ENCODE measurements at places on chromosomes 3 and 15.
A peak's percentile ranks its signal among the peaks of the same experiment; 100 is the strongest.

DNA sequence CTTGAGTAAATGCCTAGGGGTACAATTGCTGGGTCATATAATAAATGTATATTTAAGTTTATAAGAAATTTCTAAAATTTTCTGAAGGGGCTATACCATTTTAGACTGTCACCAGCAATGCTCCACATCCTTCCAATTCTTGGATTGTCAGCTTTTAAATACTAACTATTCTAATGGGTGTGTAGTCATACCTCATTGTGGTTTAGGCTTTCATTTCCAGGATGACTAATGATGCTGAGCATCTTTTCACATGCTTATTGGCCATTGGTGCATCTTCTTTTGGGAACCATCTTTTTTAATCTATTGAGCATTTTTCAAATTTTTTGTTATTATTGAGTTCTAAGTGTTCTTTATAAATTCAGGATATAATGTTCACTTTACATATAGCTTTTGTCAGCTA is 52.5 kb upstream of the CORO2B start:
- H3K4me3 ChIP-seq, result no peak overlapping the region
- H3K4me1 ChIP-seq, result peaks cover 9% of the 10 kb centered on the region
- H3K36me3 ChIP-seq, result no peaks in the 10 kb centered on the region
- H3K27ac ChIP-seq, result no peak overlapping the region
- H3K27me3 ChIP-seq, result peaks cover 65% of the 10 kb centered on the region

DNA sequence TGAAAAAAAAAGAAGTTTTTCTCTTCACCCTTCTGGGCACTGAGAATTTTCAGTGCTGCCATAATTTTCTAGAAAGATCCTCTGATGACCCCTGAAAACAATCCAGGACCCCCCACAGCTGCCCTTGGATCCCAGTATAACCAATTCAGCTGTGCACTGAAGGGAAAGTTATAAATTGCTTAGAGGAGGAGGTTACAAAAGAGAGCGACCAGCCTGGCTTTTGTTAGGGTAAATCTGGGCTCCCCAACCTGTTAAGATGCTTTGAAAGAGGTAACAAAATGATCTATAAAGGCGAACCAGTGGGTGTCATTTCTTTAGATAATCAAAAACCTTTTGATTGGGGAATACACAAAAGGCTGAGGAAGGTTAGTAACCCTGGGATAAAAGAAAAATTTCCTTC is 407.9 kb upstream of the ATP11B start:
- H3K36me3 ChIP-seq, result no peaks in the 10 kb centered on the region
- no peak overlapping the region for H3K4me3 ChIP-seq

DNA sequence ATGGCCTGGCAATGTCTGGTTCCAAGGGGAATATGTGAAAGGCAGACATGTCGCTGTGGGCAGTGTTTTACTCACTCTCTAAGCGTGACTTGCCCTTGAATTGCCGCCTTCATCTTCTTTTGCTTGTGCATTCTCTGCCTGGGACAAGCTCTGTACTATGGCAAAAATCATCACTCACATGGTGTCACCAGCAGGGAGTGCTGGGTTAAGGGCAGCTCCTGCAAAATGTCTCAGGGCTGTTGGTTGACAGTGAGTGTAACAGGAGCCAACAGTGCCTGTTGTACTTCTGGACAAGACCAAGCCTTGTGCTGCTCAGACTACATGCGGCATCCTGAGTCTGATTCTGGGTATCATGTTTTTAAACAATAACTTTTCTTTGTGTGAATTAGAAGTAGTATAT is 45.3 kb upstream of the KY start:
- no peak overlapping the region for H3K4me3 ChIP-seq
- H3K4me1 ChIP-seq, result no peaks in the 10 kb centered on the region
- no peak for DNase-seq
- H3K27ac ChIP-seq, result no peak overlapping the region
- H3K36me3 ChIP-seq, result no peaks in the 10 kb centered on the region
- H3K27me3 ChIP-seq, result peaks cover 23% of the 10 kb centered on the region

DNA sequence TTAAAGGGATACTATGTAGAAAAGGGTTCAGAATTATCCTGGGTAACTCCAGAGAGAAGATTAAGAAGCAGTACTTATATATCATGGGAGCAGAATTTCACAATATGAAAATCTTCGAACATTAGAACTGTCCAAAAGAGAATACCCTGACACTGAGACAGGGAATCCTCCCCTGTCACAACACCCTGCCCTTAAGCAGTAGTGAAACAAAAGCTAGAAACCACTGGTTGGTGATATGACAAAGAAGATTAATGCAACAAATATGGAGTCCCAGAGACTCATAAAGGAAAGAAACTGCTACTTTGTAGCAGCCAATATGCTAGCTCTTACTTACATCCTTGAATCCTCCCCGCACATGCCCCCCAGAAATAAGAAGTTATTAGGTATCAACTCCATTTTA is 18.5 kb downstream of the MIX23 start:
- no peak overlapping the region for H3K27ac ChIP-seq
- no peak for DNase-seq
- H3K27me3 ChIP-seq, result no peaks in the 10 kb centered on the region
- H3K4me3 ChIP-seq, result no peak overlapping the region

DNA sequence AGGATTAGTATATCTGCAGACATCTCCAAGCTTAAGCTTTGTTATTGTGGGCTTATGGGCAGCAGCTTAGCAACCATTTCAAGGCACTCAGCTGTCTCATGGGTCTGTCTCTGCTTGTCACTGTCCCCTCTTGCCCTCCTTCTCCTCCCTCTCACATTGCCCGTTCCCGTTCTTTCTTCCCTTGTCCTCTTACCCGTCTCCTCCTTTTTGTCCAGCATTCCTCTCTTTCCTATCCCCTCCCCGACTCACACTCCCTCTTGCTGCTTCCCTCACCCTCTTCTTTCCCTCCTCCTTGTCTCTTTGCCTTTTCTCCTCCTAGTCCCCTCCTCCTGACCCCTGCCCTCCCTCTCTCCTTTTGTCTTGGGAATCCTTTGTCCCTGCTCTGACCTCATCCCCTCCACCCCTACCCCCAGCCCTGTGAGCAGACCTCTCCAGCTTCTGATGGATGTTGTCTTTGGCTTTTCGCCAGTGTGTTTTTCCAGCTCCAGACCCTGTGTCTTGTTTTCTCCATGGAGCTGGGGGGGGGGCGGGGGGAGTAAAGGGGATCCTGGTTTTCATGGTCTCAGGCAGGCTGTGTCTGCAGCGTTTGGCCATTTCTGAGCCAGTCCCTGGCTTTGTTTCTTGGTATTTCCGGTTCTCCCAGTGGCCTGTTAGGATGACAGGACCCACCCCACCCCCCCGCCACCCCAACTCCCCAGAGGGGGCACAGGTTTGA is 47.9 kb upstream of the TRAK1 start:
- H3K27me3 ChIP-seq, result no peaks in the 10 kb centered on the region
- H3K36me3 ChIP-seq, result no peaks in the 10 kb centered on the region
- no peak for DNase-seq
- H3K4me1 ChIP-seq, result peaks cover 34% of the 10 kb centered on the region

GRCh38 chr15:65980824-65981456 is 111.6 kb downstream of the RAB11A start:
- peaks cover 10% of the 10 kb centered on the region for H3K4me1 ChIP-seq
- H3K36me3 ChIP-seq, result no peaks in the 10 kb centered on the region
- no peak for DNase-seq
- peaks cover 31% of the 10 kb centered on the region for H3K27me3 ChIP-seq

DNA sequence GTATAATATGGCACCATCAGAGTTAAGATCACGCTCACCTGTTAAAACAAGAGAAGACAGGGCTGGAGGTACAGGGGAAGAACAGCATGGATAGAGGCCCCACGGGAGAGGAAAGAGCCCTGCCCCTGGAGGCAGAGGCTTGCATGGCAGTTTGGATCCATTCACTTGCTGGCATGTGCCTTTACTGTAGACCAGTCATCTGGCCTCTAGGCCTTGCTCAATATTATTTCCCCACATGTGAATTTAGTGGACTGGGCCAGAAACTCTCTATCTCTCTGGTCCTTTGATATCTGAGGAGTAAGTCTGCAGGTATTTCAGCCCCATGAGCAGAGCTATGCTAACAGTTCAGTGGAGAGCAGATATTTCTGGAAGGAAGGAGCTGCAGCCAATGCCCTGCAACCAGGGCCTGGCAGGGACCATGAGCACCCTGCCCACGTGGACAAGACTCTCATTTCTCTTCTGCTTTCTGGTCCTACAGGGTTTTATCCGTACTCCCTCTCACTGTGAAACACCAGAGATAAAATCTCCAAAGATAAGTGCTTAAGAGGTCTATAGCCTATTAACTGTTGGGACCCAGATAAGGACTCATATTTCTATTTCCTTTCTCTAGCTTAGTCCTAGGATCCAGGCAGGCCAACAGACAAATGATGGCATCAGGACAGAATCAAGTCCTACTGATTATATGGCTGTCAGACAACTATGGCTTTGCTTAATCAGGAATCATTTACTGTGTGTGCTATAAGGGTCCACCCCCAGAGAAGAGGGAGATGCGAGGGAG is 65.0 kb downstream of the CLDN11 start:
- H3K27me3 ChIP-seq, result peaks cover 40% of the 10 kb centered on the region
- H3K27ac ChIP-seq, result no peak overlapping the region
- no peaks in the 10 kb centered on the region for H3K4me1 ChIP-seq

DNA sequence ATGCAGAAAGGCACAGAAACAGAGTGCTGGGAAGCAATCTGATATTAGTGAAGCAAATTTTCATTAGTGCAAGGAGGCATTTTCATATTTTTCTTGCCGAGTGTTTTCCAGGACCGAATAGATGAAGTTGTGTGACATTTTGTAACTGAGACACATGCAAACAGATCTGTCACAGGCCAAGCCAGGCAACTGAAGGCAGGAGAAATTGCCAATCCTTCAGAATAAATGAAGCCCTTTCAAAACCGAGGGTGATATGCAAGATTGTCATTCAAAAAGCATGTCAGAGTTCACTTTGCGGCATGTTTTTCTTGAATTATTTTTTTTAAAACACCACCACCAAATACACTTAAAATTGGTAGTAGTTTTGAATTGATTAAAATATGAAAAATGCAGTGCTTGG is 6.2 kb downstream of the LMOD3 start:
- H3K36me3 ChIP-seq, result no peaks in the 10 kb centered on the region
- DNase-seq, result no peak
- H3K4me3 ChIP-seq, result no peak overlapping the region
- no peak overlapping the region for H3K27ac ChIP-seq
- H3K4me1 ChIP-seq, result peaks cover under 1% of the 10 kb centered on the region
- no peaks in the 10 kb centered on the region for H3K27me3 ChIP-seq

DNA sequence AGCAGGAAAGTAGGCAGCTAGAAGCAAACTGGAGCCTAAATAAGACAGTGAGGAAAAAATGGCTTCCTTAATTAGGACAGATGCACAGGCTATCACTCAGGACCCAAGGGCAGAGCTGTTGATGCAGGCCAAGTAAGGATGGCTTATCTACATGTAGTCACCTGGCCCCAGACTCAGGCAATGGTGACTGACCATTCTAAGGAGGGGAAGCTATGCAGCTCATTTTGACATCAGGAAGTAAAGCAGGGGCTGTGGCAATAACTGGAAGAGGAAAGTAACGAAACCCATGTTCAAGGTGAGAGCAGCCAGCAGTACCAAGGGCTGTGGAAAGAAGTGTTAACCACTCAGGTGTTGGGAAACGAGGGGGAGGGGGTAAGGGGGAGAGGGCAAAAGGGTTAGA is 16.2 kb downstream of the ACAD11 start:
- H3K27ac ChIP-seq, result no peak overlapping the region
- DNase-seq, result no peak
- H3K4me3 ChIP-seq, result no peak overlapping the region
- peaks cover 5% of the 10 kb centered on the region for H3K4me1 ChIP-seq
- no peaks in the 10 kb centered on the region for H3K27me3 ChIP-seq
- peaks cover 13% of the 10 kb centered on the region for H3K36me3 ChIP-seq

DNA sequence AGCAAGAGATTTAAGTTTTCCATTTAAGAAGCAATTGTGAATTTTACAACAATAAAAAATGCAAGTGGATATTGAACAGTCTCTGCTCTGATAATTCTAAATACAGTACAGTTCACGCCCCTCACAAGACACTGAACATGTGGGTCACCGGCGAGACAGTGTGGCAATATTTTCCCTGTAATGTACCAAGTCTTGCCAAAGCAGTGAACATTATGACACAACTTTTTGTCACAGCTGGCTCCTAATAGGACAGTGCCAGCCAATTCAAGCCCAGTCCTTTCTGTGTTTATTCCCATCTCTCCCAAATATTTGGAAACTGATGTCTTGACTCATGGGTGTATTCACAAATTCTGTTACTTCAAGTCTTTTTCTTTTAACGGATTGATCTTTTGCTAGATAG is 62.3 kb downstream of the PPARG start:
- H3K27ac ChIP-seq, result no peak overlapping the region
- H3K4me1 ChIP-seq, result no peaks in the 10 kb centered on the region

- no peak for DNase-seq
- H3K36me3 ChIP-seq, result no peaks in the 10 kb centered on the region
- H3K27me3 ChIP-seq, result no peaks in the 10 kb centered on the region
- peak overlapping the region; percentile 76 for H3K4me3 ChIP-seq
Observed at GRCh38 chr3:17749281-17749680, 6.8 kb upstream of the TBC1D5 start.

GRCh38 chr3:60854791-60855190 is 396.5 kb downstream of the FHIT start:
- H3K27ac ChIP-seq, result no peak overlapping the region
- no peaks in the 10 kb centered on the region for H3K36me3 ChIP-seq
- DNase-seq, result no peak

DNA sequence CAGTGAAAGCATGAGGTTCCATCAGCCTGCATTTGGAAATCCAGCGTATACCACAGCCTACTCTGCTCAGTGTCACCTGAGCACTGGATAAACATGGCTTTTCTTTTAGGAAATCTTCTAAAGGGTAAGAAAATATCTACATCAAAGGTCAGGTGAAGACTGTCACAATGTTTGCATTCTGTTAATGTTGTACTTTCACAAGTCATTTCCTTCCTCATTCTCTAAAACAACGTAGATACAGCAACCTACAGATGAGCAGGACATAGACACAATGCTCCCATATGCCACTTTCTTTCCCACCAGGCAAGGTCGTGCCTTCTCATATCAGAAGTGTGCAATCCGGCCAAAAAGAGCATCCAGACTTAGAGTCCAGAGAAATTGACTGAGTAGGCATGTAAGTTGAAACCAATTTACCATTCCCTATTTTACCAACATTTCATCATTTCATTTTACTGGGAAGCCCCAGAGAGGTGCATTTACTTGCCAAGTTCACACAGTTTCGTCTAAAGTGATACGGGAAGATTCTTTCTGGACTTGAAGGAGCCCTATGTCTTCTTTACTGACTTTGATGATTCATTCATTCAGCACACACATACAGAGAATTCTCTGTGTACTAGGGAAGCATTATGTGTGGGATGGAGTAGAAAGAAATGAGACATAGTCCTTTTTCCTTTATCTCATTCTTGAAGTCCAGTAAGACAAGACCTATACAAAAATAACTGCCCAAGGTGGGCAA is 30.6 kb upstream of the LPP start:
- peaks cover 2% of the 10 kb centered on the region for H3K36me3 ChIP-seq
- H3K27me3 ChIP-seq, result peaks cover 13% of the 10 kb centered on the region
- H3K4me3 ChIP-seq, result no peak overlapping the region
- H3K4me1 ChIP-seq, result no peaks in the 10 kb centered on the region

DNA sequence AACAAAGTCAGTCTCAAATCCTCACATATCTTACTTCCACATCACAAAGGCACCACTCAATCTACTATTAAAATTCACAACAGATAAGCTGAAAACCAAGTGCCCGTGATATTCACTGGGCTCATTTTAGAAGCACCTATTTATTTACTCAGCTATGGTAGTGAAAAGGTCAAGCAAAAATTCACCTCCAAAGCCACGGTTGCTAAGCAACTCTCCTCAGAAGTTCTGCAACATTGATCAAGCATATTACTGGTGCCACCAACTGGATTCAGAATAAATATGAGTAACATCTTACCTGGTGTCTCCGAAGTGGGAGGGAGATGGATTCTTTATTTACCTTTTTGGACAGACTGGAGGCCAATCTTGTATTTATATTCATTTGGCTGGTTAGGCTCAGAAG is 714.8 kb downstream of the FHIT start:
- no peaks in the 10 kb centered on the region for H3K4me1 ChIP-seq
- H3K36me3 ChIP-seq, result no peaks in the 10 kb centered on the region
- no peak for DNase-seq
- no peak overlapping the region for H3K27ac ChIP-seq
- H3K4me3 ChIP-seq, result no peak overlapping the region
- peaks cover 10% of the 10 kb centered on the region for H3K27me3 ChIP-seq
